ENCODE measurements at places on chromosomes 5 and 9. TPM values are rescaled to one million over a fixed set of nuclear protein-coding genes. Genes with fewer than 3 reads are reported as not detected.

DNA sequence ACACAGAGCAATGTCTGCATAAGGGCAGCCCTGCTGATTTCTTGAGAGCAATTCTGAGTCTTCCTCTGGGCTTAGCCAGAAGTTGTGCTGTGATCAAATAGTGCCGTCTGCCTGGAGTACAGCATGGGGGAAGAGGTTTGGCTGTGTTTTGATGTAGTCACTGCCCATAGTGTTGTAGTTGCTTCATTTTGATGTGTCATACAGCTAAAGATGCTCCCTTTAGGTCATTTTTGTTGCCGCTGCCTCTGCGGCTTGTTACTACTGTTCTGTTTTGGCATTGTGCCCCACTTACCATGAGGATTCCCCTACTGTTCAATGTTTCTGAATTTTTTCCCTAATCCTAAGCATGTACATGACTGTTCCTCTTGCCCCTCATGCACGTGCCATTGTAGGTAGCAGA, 23.0 kb downstream of the SLC36A1 start:
- DNase-seq, result no peak

DNA sequence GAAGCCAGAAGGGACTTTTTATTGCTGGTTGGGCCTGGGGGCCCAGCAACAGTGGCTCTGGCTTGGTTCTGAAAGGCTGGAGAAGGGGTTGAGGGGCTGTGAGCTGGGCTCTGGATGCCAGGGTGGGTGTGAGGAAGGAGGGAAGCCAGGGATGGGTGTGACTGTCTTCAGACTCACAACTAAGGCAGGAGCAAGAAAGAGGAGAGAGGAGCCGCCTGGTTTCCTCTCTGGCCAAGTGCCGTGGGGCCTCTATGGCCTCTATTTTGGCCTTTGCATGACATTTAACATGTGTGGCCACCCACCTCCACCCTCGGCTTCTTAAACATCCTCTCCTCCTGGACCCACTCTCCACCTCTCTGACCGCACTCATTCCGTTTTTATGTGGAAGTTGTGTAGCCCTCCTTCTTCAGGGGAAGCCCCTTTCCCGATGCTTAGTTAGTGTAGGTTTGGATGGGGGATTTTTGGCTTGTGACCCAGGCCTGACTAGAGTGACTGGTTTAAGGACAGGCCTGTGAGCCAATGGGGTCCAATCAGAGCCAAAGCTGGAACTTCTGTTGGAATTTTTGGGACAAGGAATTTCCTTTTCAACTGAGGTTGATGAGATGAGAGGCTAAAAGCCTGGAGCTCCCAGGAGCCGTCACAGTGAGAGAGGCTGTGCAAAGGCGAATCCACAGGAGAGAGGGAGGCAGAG, 517.8 kb downstream of the CCDC171 start:
- DNase-seq, result no peak

The CCDC152 gene
- 11.8 TPM for total RNA-seq

GRCh38 chr9:86288499-86289198, 6.3 kb upstream of the ISCA1 start:
- DNase-seq, result no peak

The JAKMIP2 gene
- 8.2 TPM for total RNA-seq
